ENCODE measurements at places on chromosomes 13 and 19.

DNA sequence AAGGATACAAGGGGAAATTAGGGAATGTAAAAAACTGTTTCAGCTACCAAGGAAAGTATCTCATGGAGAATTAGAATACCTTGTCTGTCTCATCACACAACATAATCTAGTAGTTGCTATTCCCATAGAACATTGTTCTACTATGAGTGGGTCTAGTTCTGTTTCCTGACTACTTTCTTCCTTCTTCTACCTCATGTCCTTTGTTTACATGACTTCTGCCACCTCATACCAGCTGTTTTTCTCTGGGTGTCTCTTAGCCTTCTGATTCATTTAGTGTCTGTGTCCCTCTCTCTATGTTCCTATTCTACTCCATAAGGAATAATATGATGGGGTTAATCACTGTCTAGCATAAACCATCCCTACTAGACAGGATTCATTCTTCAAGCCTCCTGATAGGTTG lies 887.3 kb downstream of the DIAPH3 start:
- no peak for DNase-seq

GRCh38 chr19:49497047-49497788 lies 984 bp downstream of the RPS11 start:
- no peak for DNase-seq

GRCh38 chr19:57363688-57364181 lies 384 bp downstream of the TRAPPC2B start:
- no peak for DNase-seq

- no peak for DNase-seq
These were observed 490.8 kb downstream of the PCDH20 start for GRCh38 chr13:60924856-60925255.

GRCh38 chr19:11422163-11423065 lies 3.3 kb upstream of the RGL3 start:
- peak; percentile 70 for DNase-seq

DNA sequence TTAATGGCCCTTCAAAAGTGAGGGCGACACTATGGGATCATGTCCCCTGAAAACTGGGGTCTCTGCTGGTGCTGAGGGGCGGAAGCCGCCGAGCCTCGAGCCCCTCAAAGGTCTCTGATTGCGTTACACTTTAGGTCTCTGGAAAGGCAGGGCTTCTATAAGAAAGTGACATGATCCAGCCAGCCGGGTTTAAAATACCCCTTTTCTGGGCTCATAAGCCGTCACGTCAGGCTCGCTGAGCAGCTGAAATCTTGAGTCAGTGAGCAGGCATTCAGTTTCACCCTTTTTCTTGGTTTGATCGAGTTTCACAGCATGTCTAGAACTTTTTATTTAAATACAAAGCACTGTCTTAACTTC lies 600 bp upstream of the HMGB1 start:
- no peak for DNase-seq

DNA sequence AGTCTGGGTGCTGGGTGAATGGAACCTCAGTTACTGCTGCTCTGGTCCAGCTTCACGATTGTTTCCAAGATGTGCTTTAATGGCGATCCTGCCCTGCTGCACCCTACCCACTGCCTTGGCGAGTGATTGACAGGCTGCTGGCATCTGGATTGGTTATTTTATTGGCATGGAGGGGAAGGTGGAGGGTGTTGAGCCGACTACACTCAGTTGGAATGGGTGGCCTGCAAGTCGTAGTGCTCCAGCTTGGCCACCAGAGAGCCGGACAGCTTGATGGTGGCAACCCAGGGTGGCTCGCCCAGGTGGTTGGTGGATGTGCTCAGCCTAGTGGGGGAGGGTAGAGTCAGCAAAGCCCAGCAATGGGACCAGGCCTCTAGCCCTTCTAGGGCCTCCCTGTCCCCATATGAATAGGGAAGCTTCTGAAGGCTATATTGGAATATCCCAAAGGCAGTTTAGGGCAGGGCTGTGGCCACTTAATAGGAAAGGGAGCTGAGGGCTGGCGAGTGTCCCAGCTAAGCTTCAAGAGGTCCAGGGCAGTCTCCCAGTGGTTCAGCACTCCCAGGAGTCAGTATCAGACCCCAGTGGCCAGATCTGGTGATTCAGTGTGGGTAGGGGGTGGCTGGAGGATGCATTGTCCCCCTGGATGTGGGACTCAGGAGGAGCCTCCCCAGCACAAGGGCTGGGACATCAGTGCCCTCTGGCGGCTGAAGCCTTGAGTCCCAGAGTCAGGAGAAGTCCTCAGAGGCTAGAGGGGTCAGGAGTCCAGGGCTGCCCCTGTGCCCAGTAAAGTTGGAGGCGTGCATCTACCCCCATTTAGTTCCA lies 3.4 kb downstream of the GGN start:
- DNase-seq: no peak

- no peak for DNase-seq
These were observed 5.8 kb downstream of the PEG3 start for GRCh38 chr19:56834564-56835375.

DNA sequence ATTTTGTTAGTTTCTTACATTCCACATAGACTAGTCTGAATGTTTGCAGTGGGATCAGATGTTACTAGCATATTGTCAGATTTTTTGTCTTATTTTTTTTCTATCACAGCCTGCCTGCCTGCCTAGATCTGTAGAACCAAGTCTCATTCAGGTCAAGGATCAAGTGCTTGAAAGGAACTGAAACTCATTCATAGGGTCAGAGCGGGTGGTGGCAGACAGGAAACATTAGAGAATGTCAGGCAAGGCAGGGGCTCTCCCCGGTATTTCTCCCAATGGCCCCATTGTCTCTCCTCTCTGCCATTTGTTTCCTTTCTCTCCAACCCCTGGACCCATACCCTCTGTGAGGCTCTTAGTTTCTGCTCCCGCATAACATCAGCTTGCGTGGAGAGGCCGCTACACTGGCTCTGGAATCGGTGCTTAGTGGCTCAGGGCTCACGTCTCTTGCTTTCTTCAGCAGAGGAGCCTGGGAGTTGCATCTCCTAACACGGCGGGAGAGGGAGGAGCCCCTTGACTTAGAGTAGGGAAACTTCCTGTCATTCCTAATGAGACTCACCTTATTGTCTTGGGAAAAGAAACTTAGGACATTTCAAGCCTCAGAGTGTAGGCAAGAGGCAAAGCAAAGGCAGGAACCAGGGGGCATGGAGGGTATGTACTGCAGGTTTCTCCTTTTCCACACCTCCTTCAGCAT lies 35.6 kb upstream of the SPATA13 start:
- no peak for DNase-seq

DNA sequence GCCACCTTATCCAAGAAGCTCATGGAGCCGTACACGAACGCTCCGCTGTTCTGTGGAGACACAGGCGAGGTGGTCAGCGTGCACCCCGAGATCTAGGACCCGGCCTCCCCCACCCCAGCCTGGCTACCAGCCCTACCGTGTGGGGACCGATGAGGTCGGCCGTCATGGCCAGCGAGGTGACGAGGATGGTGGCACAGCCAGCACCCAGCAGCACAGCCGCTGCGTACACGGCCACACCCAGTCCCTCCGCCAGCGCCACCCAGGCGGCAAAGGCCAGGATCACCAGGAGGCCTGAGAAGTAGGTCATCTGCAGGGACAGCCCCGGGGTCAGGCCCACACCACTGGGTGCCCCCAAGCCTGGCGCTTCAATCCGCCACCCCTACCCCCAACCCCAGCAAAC lies 7.1 kb downstream of the TEKTIP1 start:
- no peak for DNase-seq

DNA sequence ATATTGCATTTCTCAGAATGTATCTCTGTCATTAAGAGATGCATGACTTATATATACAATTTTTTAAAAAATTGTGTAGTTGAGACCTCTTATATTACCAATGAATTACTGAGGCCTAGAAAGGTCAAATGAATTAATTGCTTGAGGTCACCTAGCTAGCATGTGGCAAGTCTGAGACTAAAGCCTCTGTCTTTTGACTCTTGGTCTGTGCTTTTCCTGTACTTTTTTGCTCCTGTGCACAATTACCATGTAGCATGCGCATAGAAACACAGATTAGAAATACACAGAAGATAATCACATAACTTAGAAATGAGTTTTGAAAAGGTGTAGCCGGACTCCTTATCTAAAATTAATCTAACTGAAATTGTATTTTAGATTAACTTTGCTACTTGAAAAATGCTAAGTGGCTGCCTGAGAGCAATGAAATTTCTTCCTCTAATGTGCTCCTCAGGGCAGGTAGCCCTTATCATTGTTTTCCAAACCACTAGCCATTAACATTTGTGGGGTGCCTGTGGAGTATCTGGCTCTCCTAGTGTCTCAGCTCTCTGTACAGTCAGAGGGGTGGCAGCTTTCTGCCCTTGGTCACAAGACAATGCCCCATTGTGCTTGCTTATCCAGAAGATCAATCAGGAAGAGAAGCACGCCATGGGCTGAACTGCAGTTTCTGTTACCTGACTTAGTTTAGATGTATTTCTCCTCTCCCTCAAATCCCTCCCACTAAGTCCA lies 119.6 kb downstream of the RFC3 start:
- DNase-seq: no peak

GRCh38 chr13:99254830-99255229 lies 3.3 kb downstream of the GPR18 start:
- no peak for DNase-seq

GRCh38 chr13:30881191-30881651 lies 24.9 kb upstream of the MEDAG start:
- no peak for DNase-seq

DNA sequence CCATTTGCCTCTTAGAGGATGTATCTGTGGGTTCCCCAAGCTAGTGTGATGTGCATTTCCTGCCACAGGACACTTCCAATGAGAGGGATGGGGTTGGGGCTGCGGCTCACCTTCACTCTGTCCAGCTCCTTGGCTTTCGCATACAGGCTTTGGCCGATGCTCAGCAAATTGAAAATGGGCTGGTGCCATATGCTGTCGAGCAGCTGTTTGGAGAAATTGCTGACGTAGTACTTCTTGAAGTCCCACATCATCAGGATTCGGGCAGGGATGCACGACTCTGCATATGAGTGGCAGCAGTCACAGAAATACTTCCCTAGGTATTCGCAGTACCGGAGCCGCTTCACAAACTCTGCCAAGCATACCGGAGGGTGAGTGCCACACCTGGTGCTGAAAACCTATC lies 37.0 kb downstream of the RUBCNL start:
- no peak for DNase-seq

- no peak for DNase-seq
These were observed 303.3 kb downstream of the ATP8A2 start for GRCh38 chr13:25675060-25675459.

DNA sequence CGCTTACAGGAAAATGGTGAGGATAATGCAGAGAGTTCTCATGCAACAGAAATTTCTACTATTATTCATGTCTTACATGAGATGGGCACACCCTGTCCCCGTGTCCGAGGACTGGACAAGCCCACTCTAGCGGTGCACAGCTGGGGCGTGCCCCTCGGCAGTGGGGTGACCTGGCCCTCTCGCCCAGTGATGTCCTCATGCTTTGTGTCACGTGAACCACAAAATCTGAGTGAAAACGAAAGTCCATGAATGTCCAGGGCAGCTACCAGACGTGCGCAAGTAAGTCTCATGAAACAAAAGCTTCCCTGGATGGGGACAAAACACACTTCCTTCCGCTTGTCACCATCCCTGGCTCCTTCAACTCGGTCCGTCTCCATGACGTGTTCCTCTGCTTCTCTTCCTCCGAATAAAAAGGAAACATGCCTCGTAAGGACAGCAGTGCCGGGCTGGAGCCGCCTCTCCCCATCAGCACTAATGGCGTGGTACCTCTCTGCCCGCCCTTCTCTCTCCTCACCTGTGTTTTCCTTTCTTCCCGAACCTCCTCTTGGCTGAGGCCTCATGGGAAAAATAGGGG lies 45.6 kb downstream of the ANKRD10 start:
- DNase-seq: no peak

DNA sequence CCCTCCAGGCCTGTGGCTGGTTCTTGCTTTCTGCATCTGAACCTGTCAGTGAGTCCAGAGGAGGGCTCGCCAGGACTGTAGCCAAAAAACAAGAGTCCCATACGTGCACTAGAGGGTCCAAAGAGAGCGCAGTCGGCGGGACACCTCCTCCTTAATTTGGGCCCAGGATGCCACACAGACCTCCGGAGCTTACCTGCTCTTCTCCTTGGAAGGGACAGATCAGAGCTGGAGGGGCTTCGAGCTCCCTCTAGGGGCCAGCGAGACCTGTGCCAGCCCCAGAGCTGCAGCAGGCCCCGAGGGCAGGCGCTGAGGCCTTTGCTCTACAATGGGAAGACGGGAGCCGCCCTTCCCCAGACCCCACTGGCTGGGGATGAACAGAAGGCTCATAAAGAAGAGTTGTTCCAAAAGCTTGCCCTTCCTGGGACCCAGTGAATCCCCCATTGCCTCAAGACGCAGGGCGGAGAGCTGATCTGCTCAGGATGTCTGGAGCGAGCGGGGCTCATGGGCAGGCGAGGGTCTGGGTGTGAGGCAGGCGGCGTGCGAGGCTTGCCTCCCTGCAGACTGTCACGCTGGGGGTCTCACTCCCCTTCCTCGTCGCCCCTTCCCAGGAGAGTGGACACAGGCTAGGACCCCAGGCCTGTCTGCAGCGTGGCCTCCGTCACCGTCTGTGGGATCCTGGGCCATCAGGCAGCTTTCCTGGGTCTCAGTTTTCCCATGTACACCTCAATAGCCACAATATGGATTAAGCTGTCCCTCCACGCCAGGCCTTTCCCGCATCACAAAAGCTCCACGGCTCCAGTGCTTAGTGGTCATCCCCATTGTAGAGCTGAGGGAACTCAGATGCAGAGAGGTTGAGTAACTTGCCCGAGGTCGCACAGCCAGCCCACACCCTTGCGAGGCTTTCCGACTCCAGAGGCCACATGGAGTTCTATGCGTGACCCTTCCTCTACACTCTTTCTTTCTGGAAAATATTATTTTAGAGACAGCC lies 46.9 kb upstream of the VSTM2B start:
- no peak for DNase-seq

DNA sequence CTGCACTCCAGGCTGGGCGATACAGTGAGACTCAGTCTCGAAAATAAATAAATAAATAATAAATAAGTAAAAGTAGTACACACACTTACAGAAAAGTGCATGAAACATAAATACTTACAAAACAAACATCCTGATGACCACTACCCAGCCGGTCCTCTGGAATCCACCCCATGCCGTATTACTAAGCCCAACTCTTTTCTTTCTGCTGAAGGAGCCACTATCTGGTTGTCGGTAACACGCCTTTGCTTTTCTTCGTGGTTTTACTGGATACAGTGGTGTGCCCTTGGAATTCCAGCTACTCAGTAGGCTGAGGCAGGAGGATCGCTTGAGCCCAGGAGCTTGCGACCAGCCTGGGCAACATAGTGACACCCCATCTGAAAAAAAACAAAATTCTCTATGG lies 39.4 kb downstream of the CELF5 start:
- no peak for DNase-seq

DNA sequence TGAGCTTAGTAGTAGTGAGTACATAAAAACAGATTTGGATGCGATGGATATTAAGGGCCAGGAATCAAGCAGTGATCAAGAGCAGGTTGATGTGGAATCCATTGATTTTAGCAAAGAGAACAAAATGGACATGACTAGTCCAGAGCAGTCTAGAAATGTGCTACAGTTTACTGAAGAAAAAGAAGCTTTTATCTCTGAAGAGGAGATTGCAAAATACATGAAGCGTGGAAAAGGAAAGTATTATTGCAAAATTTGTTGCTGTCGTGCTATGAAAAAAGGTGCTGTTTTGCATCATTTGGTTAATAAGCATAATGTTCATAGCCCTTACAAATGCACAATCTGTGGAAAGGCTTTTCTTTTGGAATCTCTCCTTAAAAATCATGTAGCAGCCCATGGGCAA lies 11.4 kb downstream of the CHAMP1 start:
- no peak for DNase-seq

All from stimulated activated CD4-positive, alpha-beta T cell treated with anti-CD3 and anti-CD28 coated beads, Interleukin-1b, Interleukin-23, amount 100 ng/mL, for 24 hours (primary cell).